ENCODE measurements at places on chromosomes 4 and X.

DNA sequence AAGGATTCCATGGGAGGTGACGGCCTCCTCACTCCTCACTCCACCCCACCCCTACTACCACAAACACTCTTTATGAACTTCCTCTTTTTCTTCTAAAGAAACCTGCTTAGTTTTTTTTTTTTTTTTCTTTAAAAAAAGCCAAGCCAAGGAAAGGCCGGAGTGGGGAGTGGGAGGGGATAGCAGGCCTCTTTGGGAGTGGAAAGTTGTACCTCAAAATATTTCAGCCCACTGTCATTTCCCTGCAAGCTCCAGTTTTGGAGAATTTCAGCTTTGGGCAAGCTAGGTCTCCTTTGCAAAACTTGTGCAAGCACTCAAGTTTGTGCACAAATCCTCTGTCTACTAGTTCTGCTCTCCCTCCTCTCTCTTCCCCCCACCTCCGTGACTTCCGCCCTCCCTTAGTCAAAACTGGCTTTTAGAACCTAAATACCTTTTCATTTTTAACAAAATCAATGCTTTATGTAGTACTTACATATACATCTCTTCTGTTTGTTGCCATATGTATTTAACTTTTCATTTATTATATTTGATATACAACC is 512 bp upstream of the ANTXR2 start:
- no peak for DNase-seq

- no peak for DNase-seq
Observed at GRCh38 chr4:186132577-186133242, 28.2 kb downstream of the FAM149A start.

- DNase-seq: peak; percentile 67
Observed at GRCh38 chrX:71111141-71111843, at the start of gene IL2RG. TSS of gene IL2RG (minus strand) at chrX:71111577. CDS start at chrX:71111539, 38 bp downstream.

DNA sequence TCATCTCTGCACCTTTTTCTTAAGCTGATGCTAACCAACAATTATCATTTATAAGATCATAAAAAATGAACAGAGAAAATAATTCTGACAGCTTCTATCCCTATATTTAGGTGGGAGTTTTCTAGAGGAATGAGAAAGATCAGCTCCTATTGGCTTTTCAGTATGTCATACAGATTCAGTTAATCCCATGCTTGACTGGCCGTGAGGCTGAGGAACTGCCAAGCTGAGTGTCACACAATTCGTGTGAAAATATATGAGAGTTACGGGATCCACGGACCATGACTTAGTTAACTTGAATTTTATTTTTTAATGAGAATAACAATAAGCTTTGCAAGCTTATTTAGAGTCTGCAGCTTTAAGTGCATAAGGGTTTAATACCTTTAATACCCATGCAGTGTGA is 37.5 kb downstream of the PHEX start:
- no peak for DNase-seq

DNA sequence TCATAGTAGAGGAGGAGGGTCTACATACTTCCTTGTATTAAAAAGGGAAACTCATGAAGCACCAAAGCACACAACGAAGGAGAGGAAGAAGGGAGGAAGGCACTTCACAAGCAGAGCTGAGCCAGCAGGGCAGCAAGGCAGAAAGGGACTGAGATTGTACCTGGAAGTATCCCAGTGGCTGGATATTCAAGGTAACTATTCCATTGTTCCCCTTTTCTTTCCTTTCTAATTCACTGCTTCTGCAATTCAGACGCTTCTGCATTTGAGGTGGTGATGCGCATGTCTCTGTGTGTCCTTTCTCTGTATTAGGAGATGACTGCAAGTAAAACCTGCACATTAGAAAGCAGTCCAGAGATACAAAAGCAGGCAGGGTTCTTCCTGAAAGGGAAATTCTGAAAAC is 54.9 kb downstream of the UBQLN2 start:
- no peak for DNase-seq

GRCh38 chr4:932713-933070 is 432 bp downstream of the TMEM175 start:
- no peak for DNase-seq

DNA sequence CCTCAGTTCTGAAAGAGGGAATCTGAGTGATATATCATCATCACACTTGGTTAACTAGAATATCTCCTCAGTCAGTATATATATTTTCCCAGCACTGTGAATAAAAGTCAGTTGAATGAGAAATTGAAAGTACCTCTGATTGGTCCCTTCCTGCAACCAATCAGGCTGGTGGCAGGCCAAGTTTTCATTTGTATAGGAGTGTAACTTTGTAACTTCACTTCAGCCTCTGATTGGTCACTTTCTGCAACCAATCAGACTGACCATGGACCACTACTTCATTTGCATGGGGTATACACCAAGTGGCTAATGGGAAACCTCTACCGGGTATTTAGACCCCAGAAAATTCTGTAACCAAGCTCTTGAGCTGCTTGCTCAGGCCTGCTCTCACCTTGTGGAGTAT is 2.0 kb upstream of the PGK1 start:
- DNase-seq: no peak

GRCh38 chrX:1531096-1531890 is 5.7 kb downstream of the P2RY8 start:
- DNase-seq: no peak

- no peak for DNase-seq
Observed at GRCh38 chr4:149928507-149928906, 112.9 kb upstream of the IQCM start.

- DNase-seq: no peak
Observed at GRCh38 chr4:112982680-112983079, 66.8 kb upstream of the ANK2 start.

- no peak for DNase-seq
Observed at GRCh38 chrX:8083286-8083685, 87.8 kb downstream of the VCX2 start.

GRCh38 chr4:146095860-146096259 is 79.7 kb upstream of the LSM6 start:
- DNase-seq: no peak

GRCh38 chrX:22526339-22526738 is 253.6 kb downstream of the CBLL2 start:
- DNase-seq: no peak

DNA sequence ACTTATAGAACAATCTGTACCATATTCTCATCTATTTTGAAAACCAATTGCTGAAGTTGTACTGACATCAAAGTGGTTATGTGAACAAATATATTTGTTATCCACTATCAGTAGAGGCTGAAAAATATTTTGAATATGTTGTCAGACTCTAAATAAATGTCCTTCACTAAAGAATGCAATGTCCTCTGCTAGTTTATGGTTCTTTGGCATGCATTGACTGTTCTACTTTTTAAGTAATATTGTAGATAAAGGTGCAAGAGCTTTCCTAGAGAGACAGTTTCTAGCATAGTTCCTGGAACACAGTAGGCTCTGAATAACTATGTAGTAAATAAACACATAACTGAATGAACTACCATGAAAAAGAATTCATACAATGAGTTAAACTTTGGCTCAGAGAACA is 18.2 kb upstream of the COX7B2 start:
- DNase-seq: no peak

- no peak for DNase-seq
Observed at GRCh38 chr4:17981063-17981462, 40.5 kb downstream of the LCORL start.

GRCh38 chr4:32140636-32141035 is 1420.5 kb downstream of the PCDH7 start:
- DNase-seq: no peak

GRCh38 chrX:130083107-130083490 is 27.2 kb downstream of the ELF4 start:
- DNase-seq: no peak

DNA sequence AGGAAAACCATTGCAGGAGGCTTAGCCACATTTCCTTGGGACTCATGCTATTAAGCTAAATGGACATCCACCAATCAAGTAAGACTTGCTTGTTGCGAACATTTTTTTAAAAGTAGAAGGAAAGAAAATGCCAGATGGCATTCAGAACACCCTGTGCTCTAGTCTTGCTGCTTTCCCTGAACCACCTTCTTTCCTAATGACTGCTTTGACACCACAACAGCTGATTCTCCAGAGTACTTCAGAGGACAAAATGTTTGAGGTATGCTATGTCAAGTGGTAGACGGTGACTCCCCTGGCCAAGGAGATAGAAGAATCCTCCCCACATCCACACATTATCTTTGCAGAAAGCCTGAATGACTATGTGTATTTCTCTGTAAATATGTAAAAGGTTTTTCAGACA is 65.4 kb downstream of the ANK2 start:
- DNase-seq: no peak

GRCh38 chr4:56410247-56411062 is 23.2 kb upstream of the AASDH start:
- no peak for DNase-seq

DNA sequence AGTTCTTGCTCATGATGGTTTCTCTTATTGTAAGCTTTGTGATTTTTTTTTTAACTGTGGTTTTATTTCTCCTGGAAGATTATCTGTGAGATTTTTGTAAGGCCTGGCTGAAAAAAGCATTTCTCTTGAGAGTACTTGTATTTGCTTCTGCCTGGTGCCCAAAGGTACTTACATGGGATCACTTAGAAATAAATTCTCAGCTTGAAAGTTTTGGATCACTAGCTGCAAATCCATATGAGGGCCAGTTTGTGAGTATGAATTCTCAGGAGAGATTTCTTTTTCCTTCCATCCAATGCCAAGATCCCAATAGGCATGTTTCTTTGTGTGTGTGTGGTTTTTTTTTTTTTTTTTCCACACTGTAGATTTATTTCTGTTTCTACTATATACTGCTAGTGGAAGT is 1884.7 kb upstream of the PCDH7 start:
- no peak for DNase-seq

DNA sequence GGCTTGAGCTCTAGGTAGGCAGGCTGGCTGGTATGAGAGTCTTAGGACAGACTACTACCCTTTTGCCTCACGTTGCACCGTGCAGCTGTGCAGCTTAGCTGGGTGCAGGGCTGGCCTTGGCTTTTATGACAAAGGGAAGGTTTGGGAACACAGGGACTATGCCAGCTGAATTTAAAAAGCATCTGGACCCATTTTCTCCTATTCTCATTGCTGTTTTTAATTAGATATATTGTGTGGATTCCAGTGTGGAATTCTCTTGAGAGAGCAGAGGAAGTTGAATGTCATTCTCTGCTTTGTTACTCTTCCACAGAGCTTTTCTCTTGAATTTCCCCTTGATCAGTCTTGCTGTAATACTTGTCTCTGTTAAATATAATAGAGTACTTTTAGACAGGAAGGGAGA is 192.7 kb downstream of the ZNF330 start:
- DNase-seq: no peak

DNA sequence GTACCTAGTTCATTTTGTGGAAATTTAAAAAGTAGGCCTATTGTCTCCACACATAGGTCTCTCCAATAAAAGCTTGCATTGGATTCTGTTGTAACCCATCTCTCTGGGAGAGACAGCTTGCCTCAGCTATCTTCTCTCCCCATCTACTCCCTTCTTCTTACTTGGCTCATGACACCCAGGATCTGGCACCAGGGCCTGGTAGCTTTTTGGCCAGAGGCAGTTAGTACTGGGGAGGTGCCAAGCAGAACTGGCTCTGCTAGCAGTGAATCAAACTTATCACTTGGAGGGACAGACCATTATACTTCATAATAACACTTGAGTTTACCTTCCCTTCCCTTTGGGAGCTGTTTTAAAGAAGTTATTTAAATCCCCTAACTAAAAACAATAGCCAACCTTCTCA is 31.8 kb downstream of the PLAC1 start:
- no peak for DNase-seq

GRCh38 chr4:180377741-180378140 is 1865.5 kb upstream of the TENM3 start:
- DNase-seq: no peak

- peak; percentile 50 for DNase-seq
Observed at GRCh38 chrX:56813318-56813837, 84.3 kb downstream of the NBDY start.

DNA sequence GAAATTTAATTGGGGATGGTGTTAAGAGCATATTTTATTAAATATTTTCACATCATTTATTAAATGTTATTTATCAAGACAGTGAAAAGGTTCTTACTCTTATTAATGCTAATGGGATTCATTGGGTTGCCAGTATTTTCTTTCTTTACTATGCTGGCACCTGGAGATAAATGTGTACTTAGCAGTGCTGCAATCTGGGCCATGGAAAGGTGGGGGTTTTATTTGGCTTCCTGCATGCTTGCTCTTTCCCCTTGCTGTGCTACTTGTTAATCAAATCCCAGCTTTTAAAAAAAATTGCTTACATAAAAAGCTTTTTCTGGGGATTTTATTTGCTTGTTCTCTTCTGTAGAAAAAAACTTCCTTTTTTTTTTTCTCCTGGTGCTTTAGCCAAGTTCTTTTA is 48.3 kb downstream of the ZAR1 start:
- no peak for DNase-seq

DNA sequence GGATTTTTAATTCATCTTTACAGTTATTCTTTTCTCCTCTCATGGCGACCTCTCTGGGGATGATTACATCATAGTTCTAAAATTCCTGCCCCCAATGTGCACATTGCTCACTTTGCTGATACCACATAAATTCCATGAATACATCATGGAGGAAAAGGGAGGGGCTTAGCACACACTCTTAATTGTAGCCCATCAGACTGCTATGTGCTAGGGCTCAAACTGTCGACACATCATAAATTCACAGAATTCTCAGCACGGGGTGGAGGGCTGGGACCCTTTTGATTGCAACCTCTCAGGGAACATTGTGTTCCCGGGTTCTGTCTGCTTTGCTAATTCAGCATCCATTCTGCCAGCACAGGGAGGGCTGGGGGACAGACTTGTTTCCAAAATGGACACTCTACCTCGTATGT is 592.9 kb downstream of the BCOR start:
- no peak for DNase-seq

DNA sequence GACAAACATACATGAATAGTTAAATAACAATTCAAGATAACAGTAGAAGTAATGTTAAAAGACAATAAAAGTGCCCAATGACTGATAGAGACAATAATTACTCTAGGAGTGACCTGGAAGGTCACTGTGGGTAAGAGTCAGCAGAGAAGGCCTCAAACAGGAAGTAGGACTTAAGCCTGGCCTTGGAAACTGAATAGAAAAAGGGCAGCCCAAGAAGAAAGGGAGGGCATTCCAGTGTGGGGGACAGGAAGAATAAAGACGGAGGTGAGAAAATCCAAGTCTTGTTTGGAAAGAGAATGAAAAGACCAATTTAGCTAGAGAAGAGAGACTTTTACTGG is 6.0 kb downstream of the P2RY4 start:
- DNase-seq: no peak

DNA sequence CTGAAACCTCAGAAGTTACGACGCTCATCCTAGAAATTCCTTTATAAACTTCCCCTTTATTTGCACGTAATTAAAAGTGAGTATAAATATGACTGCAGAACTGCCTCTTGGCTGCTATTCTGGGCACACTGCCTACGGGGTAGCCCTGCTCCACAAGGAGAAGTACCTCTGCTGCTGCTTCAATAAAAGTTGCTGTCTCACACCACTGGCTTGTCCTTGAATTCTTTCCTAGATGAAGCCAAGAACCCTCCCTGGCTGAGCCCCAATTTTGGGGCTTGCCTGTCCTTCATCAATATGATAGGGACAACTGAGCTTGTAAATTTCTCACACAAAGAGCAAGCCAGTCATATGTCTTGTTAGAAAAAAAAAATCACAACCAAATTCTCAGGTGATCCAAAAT is 115.8 kb downstream of the VEGFC start:
- DNase-seq: no peak

GRCh38 chr4:20395160-20395773 is 143.6 kb downstream of the SLIT2 start:
- no peak for DNase-seq
